ENCODE measurements at places on chromosomes 7 and 10. TPM values are rescaled to one million over a fixed set of nuclear protein-coding genes. Genes with fewer than 3 reads are reported as not detected.

The ZMYND11 gene
- 46.9 TPM for total RNA-seq

The ZNF438 gene
- total RNA-seq, result 4.5 TPM

The MRLN gene
- not detected for total RNA-seq

The TEX36 gene
- not detected for total RNA-seq

The TAS2R5 gene
- total RNA-seq, result 3.9 TPM

The LRRC18 gene
- not detected for total RNA-seq

The LIPJ gene
- total RNA-seq, result 0.06 TPM

The C7orf57 gene
- not detected for total RNA-seq

The CUX1 gene
- total RNA-seq, result 49.1 TPM
